ENCODE measurements at places on chromosomes 11 and 22.

DNA sequence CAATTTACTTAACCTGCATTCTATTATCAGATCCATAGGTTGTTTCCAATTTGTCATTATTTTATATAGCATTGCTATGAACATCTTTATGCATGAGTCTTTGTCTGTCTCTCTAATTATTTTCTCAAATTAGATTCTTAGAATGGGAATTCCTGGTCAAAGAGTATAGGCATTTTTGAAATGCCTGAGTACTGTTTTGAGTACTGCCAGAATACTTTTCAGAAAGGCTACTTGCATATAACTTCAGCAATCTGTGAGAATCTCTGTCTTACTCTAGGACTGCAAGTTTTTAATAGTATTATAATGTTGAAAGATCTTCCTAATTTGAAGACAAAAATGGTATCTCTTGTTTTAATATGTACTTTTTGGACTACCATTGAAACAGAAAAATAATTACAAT is 56.6 kb downstream of the KCNC1 start:
- no peak for DNase-seq

GRCh38 chr11:118841469-118842242 is 42.0 kb upstream of the CXCR5 start:
- DNase-seq, result peak; percentile 34

DNA sequence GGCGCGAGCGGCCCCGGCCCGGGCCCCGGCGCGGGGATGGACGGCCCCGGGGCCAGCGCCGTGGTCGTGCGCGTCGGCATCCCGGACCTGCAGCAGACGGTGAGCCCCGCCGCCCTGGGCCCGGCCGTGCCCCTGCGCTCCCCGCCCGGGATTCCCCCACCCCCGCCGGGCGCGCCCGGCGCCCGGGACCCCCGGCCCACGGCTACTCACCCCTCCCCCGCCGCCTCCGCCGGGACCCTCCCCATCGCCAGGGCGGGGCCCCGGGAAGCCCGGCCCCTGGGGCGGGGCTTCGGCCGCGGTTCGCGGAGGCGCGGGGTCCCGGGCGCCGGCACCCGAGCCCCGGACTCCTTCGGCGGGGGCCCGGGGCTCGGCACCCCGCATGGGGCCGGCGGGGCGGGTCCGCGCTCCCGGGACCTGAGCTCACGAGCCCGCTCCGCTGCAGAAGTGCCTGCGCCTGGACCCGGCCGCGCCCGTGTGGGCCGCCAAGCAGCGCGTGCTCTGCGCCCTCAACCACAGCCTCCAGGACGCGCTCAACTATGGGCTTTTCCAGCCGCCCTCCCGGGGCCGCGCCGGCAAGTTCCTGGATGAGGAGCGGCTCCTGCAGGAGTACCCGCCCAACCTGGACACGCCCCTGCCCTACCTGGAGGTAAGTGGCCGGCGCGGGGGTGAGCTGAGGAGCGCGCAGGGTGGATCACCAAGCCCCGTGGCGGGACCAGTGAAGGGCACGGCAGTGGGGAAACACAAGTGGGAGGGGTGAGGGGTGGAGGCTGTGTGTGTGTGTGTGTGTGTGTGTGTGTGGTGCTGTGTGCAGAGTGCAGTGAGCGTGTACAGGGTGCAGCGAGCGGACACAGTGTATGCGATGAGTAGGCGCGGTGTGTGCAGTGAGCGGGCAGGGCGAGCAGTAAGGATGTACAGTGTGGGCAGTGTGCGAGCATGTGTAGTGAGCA is 2.3 kb downstream of the SHANK3 start:
- no peak for DNase-seq

DNA sequence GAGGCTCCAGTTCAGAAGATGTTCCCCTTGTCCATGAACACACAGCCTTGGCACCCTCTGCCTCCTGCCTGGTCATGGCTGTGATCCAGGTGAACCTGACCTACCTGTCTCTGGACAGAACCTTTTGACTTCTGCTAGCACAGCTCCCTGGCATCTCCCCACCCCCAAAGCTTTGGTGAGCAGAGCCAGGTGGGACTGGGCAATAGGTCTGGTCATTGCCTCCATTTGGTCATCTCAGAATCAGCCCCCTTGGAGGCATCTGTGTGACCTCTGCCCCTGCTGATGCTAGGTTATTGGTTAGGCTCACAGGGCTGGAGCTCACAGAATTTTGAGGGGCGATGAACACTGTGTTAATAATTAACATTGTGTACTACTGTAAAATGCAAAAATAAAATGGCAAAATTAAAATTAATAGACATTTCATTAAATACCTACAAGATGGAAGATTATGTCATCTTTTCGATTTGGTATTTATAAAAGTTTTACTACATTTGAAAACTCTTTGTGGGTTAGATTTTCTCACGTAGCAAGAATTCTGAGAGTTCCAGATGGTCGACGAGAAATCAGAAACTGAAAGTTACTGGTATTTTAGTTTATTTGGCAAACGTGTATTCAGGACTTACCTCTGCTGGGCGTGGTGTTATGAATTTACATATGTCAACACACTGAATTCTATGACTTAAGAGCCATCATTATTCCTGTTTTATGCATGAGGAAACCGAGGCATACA is 8.3 kb upstream of the KIAA0930 start:
- DNase-seq, result no peak

- DNase-seq, result no peak
These were observed 6.1 kb downstream of the MRGPRE start for GRCh38 chr11:3225826-3226750.

DNA sequence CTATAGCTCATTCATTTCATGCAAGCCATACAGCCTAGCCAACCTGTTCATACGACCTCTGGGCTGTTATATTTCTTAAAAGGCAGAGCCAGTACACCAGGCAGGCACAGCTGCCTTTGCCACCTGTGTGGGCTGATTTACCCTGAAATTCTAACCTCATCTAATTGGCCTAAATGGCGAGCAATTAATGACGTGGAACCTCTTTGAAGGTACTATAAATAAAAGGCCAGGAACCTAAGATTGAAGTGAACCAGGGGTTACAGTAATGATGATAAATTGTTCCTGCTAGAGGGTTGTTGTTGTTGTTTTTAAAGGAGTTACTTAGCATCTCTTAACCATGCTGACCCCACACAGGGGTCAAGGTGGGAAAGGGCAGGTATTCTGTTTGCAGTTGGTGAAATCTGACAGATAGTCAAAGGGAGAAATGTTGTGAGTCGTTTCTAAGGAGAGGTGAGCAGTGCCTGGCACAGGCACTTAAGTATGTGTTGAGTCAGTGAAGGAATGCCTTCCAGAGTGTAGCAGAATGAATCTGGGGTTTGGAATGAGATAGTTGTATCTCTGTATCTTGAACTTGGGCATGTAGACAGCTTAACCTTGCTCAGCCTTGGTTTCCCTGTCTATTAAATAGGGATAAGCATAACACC is 213.5 kb upstream of the NAV2 start:
- no peak for DNase-seq

All from activated CD4-positive, alpha-beta T cell treated with anti-CD3 and anti-CD28 coated beads for 24 hours (primary cell).